ENCODE measurements at places on chromosomes 7 and 10.

- no peak for DNase-seq
These were observed 569.6 kb downstream of the LRMDA start for GRCh38 chr10:76001019-76001418.

DNA sequence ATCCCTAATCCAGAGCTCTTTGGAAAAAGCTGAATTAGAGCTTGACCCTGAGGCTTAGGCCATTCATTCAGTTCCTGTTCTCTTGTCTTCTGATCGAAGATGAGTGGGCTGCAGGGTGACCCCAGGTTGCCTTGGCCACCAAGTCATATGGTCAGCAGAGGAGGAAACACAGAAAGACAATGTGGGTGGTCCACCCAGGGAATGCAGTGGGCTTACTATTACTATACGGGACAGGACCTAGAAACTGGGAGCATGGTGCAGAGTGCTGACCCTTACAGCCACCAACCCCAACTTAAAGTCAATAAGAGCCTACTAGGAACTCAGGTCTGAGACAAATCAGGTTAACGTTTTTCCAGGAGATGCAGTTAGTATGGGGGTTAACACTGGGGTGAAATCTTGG, 200.5 kb downstream of the HERPUD2 start:
- DNase-seq: no peak

DNA sequence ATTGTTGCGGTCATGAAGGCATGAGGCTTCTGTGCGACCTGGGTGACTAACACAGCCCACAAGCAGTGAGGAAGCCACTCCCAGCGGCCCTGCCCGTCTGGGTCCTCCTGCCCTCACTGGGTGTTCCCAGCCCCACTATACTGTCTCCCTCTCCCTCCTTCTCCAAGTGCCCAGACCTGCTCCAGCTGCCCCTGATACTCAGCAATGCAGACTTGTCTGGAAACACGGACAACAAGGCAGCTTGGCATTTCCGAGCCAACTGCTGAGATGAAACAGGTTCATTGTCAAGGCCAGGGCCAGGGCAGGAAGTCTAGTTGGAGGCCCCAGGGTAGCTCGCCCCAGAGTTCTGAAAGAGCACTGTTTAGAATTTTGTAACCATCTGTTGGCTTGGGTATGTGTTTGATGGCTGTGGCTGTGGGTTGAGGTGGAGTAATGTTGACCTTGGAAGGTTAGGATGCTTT, 95.7 kb downstream of the RBM20 start:
- no peak for DNase-seq

DNA sequence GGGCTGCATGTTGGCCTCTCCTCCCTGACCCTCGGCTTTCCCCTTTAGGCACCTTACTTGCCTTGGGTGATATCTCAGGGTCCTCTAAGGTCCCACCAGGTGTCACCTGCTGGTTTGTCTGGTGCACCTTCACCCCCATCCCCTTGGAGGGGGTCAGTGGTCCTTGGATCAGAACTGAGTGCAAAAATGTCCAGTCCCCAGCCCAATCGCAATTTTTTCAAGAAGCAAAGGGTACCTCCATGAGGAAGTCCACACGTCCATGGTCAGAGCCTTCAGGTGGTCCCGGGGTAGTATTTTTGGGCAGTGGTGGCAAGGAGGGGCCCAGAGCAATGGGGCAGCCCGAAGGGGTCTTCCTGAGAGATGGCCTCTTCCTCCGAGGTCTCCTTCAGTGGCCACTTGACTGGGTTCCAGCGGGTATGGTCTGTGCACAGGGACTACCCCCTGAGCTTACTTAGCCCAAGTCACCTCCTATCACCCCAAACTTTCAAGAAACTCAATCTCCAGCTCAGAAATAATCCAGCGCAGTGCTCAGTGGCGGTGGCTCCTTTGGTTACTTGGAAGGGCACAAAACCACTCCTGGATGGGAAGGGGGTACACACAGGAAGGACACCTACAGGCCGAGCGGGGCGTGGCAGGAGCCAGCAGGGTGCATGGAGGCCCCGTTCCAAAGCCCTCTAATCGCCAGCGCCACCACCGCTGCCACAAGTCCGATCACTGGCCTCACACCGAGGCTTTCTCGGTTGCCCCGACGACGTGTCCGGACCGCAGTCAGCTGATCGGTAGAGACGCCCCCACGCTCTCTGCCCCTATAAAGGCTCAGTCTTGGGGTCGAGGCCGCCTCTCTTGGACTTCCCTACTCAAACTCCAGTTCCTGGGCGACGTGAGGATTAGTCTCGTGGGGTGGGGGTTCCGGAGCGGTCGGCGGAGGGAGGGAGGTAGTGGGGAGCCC, 4.5 kb downstream of the SAP25 start:
- DNase-seq: peak; percentile 54

- DNase-seq: peak; percentile 61
These were observed 562 bp downstream of the TMEM243 start for GRCh38 chr7:87218796-87219544.

DNA sequence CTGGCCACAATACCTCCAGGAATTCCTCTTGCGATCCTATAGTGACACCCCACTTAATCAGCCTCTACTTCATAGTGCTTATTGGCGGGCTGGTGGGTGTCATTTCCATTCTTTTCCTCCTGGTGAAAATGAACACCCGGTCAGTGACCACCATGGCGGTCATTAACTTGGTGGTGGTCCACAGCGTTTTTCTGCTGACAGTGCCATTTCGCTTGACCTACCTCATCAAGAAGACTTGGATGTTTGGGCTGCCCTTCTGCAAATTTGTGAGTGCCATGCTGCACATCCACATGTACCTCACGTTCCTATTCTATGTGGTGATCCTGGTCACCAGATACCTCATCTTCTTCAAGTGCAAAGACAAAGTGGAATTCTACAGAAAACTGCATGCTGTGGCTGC, 56.8 kb downstream of the GPR141 start:
- no peak for DNase-seq

Measured in fibroblast of villous mesenchyme (primary cell).